CD4-positive, CD25-positive, alpha-beta regulatory T cell (primary cell): ENCODE measurements at places on chromosomes 5 and 9. TPM values are rescaled to one million over a fixed set of nuclear protein-coding genes. Genes with fewer than 3 reads are reported as not detected.

The CCNI2 gene
- 2.8 TPM for polyA plus RNA-seq

The ANKS6 gene
- 2.6 TPM for polyA plus RNA-seq

The LRRC19 gene
- not detected for polyA plus RNA-seq

The TRIM41 gene
- 1.6 TPM for polyA plus RNA-seq

The PALM2AKAP2 gene
- polyA plus RNA-seq: not detected

The NXNL2 gene
- not detected for polyA plus RNA-seq

The INIP gene
- polyA plus RNA-seq: 53.2 TPM

The PDLIM4 gene
- polyA plus RNA-seq: not detected

The UGCG gene
- 24.2 TPM for polyA plus RNA-seq

The PANK3 gene
- polyA plus RNA-seq: 11.7 TPM

The SRA1 gene
- polyA plus RNA-seq: 44.3 TPM

The ARHGEF28 gene
- polyA plus RNA-seq: not detected

The PARP8 gene
- 50.2 TPM for polyA plus RNA-seq

The AK8 gene
- not detected for polyA plus RNA-seq

The GRIA1 gene
- polyA plus RNA-seq: not detected

The DOK3 gene
- not detected for polyA plus RNA-seq

The SLC25A2 gene
- polyA plus RNA-seq: 0.12 TPM

The GNA14 gene
- not detected for polyA plus RNA-seq

The PCDHA2 gene
- polyA plus RNA-seq: not detected

The ZNF346 gene
- polyA plus RNA-seq: 22.1 TPM

The TAF9 gene
- 163 TPM for polyA plus RNA-seq

The ANKRD18B gene
- polyA plus RNA-seq: not detected

The TRPM3 gene
- polyA plus RNA-seq: not detected

The TRPM6 gene
- polyA plus RNA-seq: not detected

The NNT gene
- 49.6 TPM for polyA plus RNA-seq

The CCDC180 gene
- 0.64 TPM for polyA plus RNA-seq

The ESM1 gene
- polyA plus RNA-seq: 0.68 TPM

The SH3PXD2B gene
- not detected for polyA plus RNA-seq

The GABRP gene
- polyA plus RNA-seq: not detected

The ABLIM3 gene
- 0.44 TPM for polyA plus RNA-seq

The GPX8 gene
- not detected for polyA plus RNA-seq

The ADAMTS16 gene
- polyA plus RNA-seq: not detected

The TAF1L gene
- not detected for polyA plus RNA-seq

The PCDHGA11 gene
- polyA plus RNA-seq: not detected

The TOMM5 gene
- 163 TPM for polyA plus RNA-seq

The SLC34A3 gene
- not detected for polyA plus RNA-seq

The CCL27 gene
- polyA plus RNA-seq: not detected

The LAMC3 gene
- 0.46 TPM for polyA plus RNA-seq

The ANGPTL2 gene
- polyA plus RNA-seq: not detected

The SMIM33 gene
- polyA plus RNA-seq: 0.74 TPM

The SLC45A2 gene
- not detected for polyA plus RNA-seq

The HK3 gene
- polyA plus RNA-seq: 0.09 TPM

The PCA3 gene
- polyA plus RNA-seq: not detected

The WASHC1 gene
- 0.89 TPM for polyA plus RNA-seq

The PCDHGA7 gene
- polyA plus RNA-seq: not detected

The CDC25C gene
- not detected for polyA plus RNA-seq

The BHMT2 gene
- not detected for polyA plus RNA-seq

The GABBR2 gene
- polyA plus RNA-seq: not detected

The CTNNAL1 gene
- polyA plus RNA-seq: 2.2 TPM

The PTGS1 gene
- 0.83 TPM for polyA plus RNA-seq

The PCDHA9 gene
- polyA plus RNA-seq: not detected

The CHMP5 gene
- 55.8 TPM for polyA plus RNA-seq

The LHX3 gene
- not detected for polyA plus RNA-seq

The C9orf50 gene
- polyA plus RNA-seq: not detected

The CKMT2 gene
- polyA plus RNA-seq: not detected

The MACIR gene
- polyA plus RNA-seq: 4.4 TPM

The MLANA gene
- 0.14 TPM for polyA plus RNA-seq
